ENCODE measurements at places on chromosomes 12 and 14. TPM values are rescaled to one million over a fixed set of nuclear protein-coding genes. Genes with fewer than 3 reads are reported as not detected.

DNA sequence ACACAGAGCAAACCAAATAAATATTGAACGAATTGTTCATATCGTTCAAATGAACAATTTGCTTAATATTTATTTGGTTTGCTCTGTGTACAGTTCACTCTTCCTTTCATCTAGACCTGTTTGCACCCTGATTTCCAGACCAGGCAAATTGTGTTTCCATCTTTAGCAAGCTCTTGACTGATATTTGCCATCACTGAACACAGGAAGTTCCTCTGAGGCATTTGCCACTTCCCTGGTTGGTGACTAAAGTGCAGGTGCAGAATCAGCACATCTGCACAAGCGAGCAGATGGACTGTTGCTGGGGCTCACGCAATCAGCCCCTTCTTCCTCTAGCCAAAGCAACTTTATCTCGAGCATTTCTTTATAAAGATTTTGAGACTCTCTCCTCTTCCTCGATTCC, 112.9 kb downstream of the DAAM1 start:
- H3K27me3 ChIP-seq, result no peaks in the 10 kb centered on the region
- no peak for DNase-seq
- no peak overlapping the region for H3K4me3 ChIP-seq
- peaks cover 16% of the 10 kb centered on the region for H3K4me1 ChIP-seq

DNA sequence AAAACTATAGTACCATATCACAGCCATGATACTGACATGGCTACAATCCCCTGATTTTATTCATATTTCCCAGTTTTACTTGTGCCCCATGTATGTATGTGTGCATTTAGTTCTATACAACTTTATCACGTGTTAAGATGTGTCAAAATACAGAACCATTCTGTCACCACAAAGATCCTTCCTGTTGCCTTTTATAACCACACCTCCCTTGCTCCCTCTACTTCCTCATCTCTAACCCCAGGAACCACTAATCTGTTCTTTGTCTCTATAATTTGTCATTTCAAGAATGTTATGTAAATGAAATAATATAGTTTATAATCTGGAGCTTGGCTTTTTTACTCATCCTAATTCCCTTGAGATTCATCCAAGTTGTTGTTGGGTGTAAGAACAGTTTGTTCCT, 358.4 kb downstream of the DPF3 start:
- no peaks in the 10 kb centered on the region for H3K27me3 ChIP-seq
- no peak for DNase-seq
- H3K4me3 ChIP-seq, result no peak overlapping the region

DNA sequence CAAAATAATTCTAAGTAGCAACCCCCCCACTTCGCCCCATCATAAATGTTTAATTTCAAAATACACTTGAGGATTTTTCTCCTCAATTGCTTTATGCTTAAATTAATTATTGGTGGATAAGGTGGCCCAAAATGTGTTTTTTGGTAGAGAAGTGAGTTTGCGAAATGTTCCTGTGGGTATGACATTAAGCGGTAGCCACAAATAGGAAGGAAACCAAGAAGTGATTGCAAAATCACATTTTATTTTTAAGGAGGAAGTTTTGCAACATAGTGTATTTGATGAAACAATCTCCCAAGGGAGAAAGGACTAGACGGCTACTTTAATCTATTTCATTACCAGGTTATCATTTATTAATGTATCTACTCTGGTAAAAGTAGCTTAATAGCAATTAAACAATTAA, 25.5 kb downstream of the SLC25A3 start:
- no peak overlapping the region for H3K4me3 ChIP-seq
- DNase-seq, result no peak
- no peaks in the 10 kb centered on the region for H3K36me3 ChIP-seq
- no peaks in the 10 kb centered on the region for H3K4me1 ChIP-seq
- H3K27ac ChIP-seq, result no peak overlapping the region

RNASE7 gene
- total RNA-seq, result not detected
